ENCODE measurements at places on chromosomes 12 and 14. TPM values are rescaled to one million over a fixed set of nuclear protein-coding genes. Genes with fewer than 3 reads are reported as not detected.

- peak; percentile 93 for DNase-seq
These were observed 126.7 kb downstream of the EPS8 start for GRCh38 chr12:15662303-15662980.

GRCh38 chr12:96870946-96871345, 36.1 kb upstream of the NEDD1 start:
- DNase-seq = no peak

DNA sequence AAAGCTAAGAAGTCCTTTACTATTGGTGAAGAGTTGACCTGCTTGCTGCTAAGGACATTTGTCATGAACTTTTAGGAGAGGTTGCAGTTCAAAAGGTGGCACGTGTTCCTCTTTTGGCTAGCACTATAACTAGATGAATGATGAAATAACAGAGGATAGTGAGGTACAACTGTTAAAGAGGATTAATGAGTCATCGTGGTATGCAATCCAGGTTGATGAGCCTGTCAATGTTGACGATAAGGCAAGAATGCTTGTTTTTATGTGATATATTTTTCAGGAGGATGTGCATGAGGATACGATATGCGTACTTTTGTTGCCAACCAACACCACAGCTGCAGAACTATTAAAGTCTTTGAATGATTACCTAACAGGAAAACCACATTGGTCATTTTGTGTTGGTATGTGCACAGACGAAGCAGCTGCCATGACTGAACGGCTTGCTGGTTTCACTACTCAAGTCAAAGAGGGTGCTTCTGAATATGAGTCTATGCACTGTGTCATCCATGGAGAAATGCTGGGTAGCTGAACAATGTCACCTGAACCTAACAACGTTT, 10.6 kb downstream of the CEP128 start:
- peak; percentile 96 for DNase-seq

GRCh38 chr12:29447285-29447975, 50.1 kb downstream of the OVCH1 start:
- no peak for DNase-seq

TSPAN11 gene
- total RNA-seq = 1.3 TPM

USP30 gene
- total RNA-seq = 13.5 TPM
